Endodermal cell (in vitro differentiated cells): ENCODE measurements at places on chromosomes 3 and 15.

GRCh38 chr15:84817466-84818081, 418 bp downstream of the ALPK3 start:
- DNase-seq = peak; percentile 88

- DNase-seq = no peak
Observed at GRCh38 chr3:66018057-66019033, 20.4 kb downstream of the MAGI1 start.

- no peak for DNase-seq
Observed at GRCh38 chr15:55279746-55280351, 9.8 kb downstream of the RAB27A start.

GRCh38 chr3:58345457-58345856, 12.8 kb downstream of the PXK start:
- DNase-seq = no peak

GRCh38 chr3:37391679-37392078, 217.3 kb upstream of the LRRFIP2 start:
- DNase-seq = no peak

- DNase-seq = no peak
Observed at GRCh38 chr3:8301977-8302735, 199.5 kb upstream of the LMCD1 start.

- DNase-seq = peak; percentile 33
Observed at GRCh38 chr15:99503411-99503810, 62.4 kb upstream of the MEF2A start.

GRCh38 chr3:1087066-1087560, 5.7 kb upstream of the CNTN6 start:
- no peak for DNase-seq

- DNase-seq = no peak
Observed at GRCh38 chr15:35095941-35096340, 10.8 kb upstream of the NANOGP8 start.

DNA sequence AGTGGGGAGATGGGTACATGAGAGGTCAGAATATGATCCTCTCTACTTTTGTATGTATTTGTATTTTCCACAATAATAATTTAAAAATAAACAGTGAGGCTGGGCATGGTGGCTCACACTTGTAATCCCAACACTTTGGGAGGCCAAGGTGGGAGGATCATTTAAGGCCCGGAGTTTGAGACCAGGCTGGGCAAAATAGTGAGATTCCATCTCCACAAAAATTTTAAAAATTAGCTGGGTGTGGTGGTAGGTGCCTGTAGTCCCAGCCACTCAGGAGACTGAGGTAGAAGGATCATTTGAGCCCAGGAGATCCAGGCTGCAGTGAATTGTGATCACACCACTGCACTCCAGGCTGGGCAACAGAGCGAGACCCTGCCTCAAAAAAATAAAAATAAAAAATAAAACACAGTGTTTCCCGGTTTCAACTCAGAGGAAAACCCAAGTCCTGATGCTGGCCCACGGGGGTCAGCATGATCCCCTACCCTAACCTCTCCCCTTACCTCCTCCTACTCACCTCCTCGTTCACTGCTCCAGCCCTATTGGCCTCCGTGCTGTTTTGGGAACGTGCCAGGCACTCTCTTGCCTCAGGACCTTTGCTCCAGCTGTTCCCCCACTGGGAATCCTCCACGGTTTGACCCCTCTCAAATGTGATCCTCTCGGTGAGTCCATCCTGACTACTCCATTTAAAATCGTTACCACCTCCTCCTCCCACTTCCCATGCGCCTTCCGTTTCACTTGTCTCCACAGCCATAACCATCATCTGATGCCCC, 2.9 kb upstream of the KLHL40 start:
- no peak for DNase-seq
